Endothelial cell of coronary artery (primary cell): ENCODE measurements at places on chromosomes 6 and 20. TPM values are rescaled to one million over a fixed set of nuclear protein-coding genes. Genes with fewer than 3 reads are reported as not detected.

Gene STX11
- 5.7 and 10.4 TPM in 2 replicates for total RNA-seq

Gene IMPG1
- total RNA-seq = not detected in 2 replicates

Gene SRPK1
- total RNA-seq = 64.8 and 68.9 TPM in 2 replicates

Gene LHFPL5
- not detected in 2 replicates for total RNA-seq

Gene HAO1
- total RNA-seq = not detected in 2 replicates

Gene DLL1
- 0.75 and 2.4 TPM in 2 replicates for total RNA-seq

Gene SLC22A2
- under 0.01 TPM in 1 of 2 replicates, not detected in the other for total RNA-seq

Gene SYCP2
- total RNA-seq = 0.19 and 0.27 TPM in 2 replicates

Gene TNF
- total RNA-seq = not detected in 2 replicates

Gene RNF144B
- total RNA-seq = 97.6 and 118 TPM in 2 replicates

Gene GPLD1
- total RNA-seq = 0.18 and 0.19 TPM in 2 replicates

Gene ELOVL2
- total RNA-seq = not detected in 2 replicates

Gene RAD21L1
- under 0.01 and 0.09 TPM in 2 replicates for total RNA-seq

Gene C6orf52
- total RNA-seq = not detected in 2 replicates

Gene AURKA
- 14.1 and 39.9 TPM in 2 replicates for total RNA-seq

Gene HEY2
- total RNA-seq = 1.1 and 4.1 TPM in 2 replicates

Gene CDSN
- under 0.01 TPM in 1 of 2 replicates, not detected in the other for total RNA-seq

Gene SYTL3
- total RNA-seq = 0.99 and 2.6 TPM in 2 replicates

Gene SLC25A27
- total RNA-seq = 1.1 and 1.9 TPM in 2 replicates

Gene ARFGEF3
- total RNA-seq = 1.7 and 4.8 TPM in 2 replicates

Gene PRR18
- total RNA-seq = not detected in 2 replicates

Gene CCN5
- 0.09 and 0.66 TPM in 2 replicates for total RNA-seq

Gene SPDEF
- not detected in 2 replicates for total RNA-seq

Gene MYLK2
- 0.36 and 1.1 TPM in 2 replicates for total RNA-seq

Gene ENPP3
- total RNA-seq = 0.09 and 0.19 TPM in 2 replicates

Gene DAAM2
- under 0.01 and 0.38 TPM in 2 replicates for total RNA-seq

Gene KCNB1
- total RNA-seq = under 0.01 and 0.09 TPM in 2 replicates

Gene KIF25
- total RNA-seq = not detected in 2 replicates

Gene CAGE1
- 0.09 and 0.19 TPM in 2 replicates for total RNA-seq

Gene MYCT1
- total RNA-seq = 104 and 116 TPM in 2 replicates

Gene PSORS1C1
- total RNA-seq = 4.8 and 11.9 TPM in 2 replicates

Gene TP53TG5
- total RNA-seq = not detected in 2 replicates

Gene GPX5
- total RNA-seq = not detected in 2 replicates

Gene ANKRD66
- not detected in 2 replicates for total RNA-seq

Gene IL17A
- total RNA-seq = not detected in 2 replicates

Gene CST2
- total RNA-seq = not detected in 2 replicates

Gene POU5F1
- total RNA-seq = not detected in 2 replicates

Gene INSM1
- not detected in 2 replicates for total RNA-seq

Gene ETV7
- total RNA-seq = 0.27 and 0.47 TPM in 2 replicates
